ENCODE measurements at places on chromosomes 7 and 10. TPM values are rescaled to one million over a fixed set of nuclear protein-coding genes. Genes with fewer than 3 reads are reported as not detected.

VWC2 gene
- 1.1 TPM for polyA plus RNA-seq

MYPN gene
- polyA plus RNA-seq, result 0.05 TPM

HOXA11 gene
- 37.0 TPM for polyA plus RNA-seq

FAM25A gene
- not detected for polyA plus RNA-seq

CHAT gene
- not detected for polyA plus RNA-seq

FAM13C gene
- 7.6 TPM for polyA plus RNA-seq

PRKG1 gene
- 16.4 TPM for polyA plus RNA-seq

CFAP43 gene
- polyA plus RNA-seq, result 32.8 TPM

IFIT1 gene
- 21.4 TPM for polyA plus RNA-seq

OPALIN gene
- polyA plus RNA-seq, result not detected

CPXM2 gene
- 3.7 TPM for polyA plus RNA-seq

EPC1 gene
- 61.0 TPM for polyA plus RNA-seq

TUBB8 gene
- polyA plus RNA-seq, result 0.67 TPM

FRMD4A gene
- 82.0 TPM for polyA plus RNA-seq

SFXN3 gene
- polyA plus RNA-seq, result 22.4 TPM

AFAP1L2 gene
- 36.6 TPM for polyA plus RNA-seq

BLVRA gene
- polyA plus RNA-seq, result 54.2 TPM

NKX1-2 gene
- polyA plus RNA-seq, result not detected

RARRES2 gene
- 63.1 TPM for polyA plus RNA-seq

MORN4 gene
- polyA plus RNA-seq, result 29.5 TPM

ADAM12 gene
- 22.5 TPM for polyA plus RNA-seq

TAS2R5 gene
- polyA plus RNA-seq, result 3.4 TPM

CALCR gene
- 1.0 TPM for polyA plus RNA-seq

FAM221A gene
- 29.0 TPM for polyA plus RNA-seq

GSTO2 gene
- 43.2 TPM for polyA plus RNA-seq

MAGI2 gene
- 33.9 TPM for polyA plus RNA-seq

MKX gene
- polyA plus RNA-seq, result 0.55 TPM

NDUFB2 gene
- 145 TPM for polyA plus RNA-seq

MPP7 gene
- polyA plus RNA-seq, result 8.4 TPM

GNGT1 gene
- polyA plus RNA-seq, result 0.15 TPM

MOGAT3 gene
- 0.99 TPM for polyA plus RNA-seq

LDB3 gene
- polyA plus RNA-seq, result 1.5 TPM

CACNB2 gene
- 8.4 TPM for polyA plus RNA-seq

CUZD1 gene
- polyA plus RNA-seq, result 1.6 TPM

KCTD7 gene
- 24.8 TPM for polyA plus RNA-seq

FRA10AC1 gene
- 40.4 TPM for polyA plus RNA-seq

SPDYE11 gene
- 0.83 TPM for polyA plus RNA-seq

COBL gene
- 26.0 TPM for polyA plus RNA-seq

PLEKHS1 gene
- 0.10 TPM for polyA plus RNA-seq

ST7 gene
- 29.6 TPM for polyA plus RNA-seq

SPDYE6 gene
- not detected for polyA plus RNA-seq

CALML5 gene
- not detected for polyA plus RNA-seq

EFCAB10 gene
- 2.2 TPM for polyA plus RNA-seq

LRRC18 gene
- polyA plus RNA-seq, result 0.24 TPM

SLC13A4 gene
- polyA plus RNA-seq, result 6.7 TPM

STEAP2 gene
- 20.4 TPM for polyA plus RNA-seq

DYDC2 gene
- polyA plus RNA-seq, result 1.6 TPM

MNX1 gene
- polyA plus RNA-seq, result 0.06 TPM

CYTH3 gene
- polyA plus RNA-seq, result 38.6 TPM

TCTN3 gene
- polyA plus RNA-seq, result 75.5 TPM

DLX6 gene
- polyA plus RNA-seq, result not detected

AKR1D1 gene
- 0.17 TPM for polyA plus RNA-seq

VGF gene
- polyA plus RNA-seq, result 0.17 TPM

FZD8 gene
- polyA plus RNA-seq, result 13.2 TPM
